Fibroblast of gingiva (primary cell): ENCODE measurements at places on chromosomes 7 and 10.

- no peak for DNase-seq
Measured at GRCh38 chr7:47489624-47490023, 92.3 kb downstream of the TNS3 start.

DNA sequence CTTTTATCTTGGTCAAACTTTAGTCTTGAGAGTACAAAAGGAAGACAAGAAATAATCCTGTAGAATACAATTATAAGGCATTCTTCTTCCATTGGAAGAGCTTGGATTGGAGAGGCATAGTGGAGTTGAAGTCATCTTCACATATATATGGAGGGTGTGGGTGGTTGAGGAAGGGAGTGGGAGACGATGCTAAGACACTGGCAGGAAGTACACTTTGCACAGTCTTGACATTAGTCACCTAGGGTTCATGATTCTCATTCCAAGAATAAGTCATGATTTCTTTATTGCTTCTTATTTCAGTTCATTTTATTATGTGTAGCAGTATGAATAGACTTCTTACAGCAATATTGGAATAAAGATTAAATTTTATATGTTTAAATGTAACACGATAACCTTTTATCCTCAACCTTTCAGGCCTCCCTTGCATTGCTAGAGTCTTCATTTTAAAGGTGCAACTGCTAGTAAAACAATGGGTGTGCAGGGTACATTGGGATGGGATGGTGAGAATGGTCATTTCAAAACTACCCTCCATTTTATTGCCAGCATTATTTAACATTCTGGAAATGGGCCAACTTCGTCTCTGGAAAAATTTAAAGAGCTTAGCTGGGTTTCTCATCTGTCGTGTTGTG is 12.3 kb upstream of the SLC26A3 start:
- DNase-seq = no peak

GRCh38 chr7:86914551-86914950 is 144.9 kb downstream of the ELAPOR2 start:
- peak; percentile 26 for DNase-seq

DNA sequence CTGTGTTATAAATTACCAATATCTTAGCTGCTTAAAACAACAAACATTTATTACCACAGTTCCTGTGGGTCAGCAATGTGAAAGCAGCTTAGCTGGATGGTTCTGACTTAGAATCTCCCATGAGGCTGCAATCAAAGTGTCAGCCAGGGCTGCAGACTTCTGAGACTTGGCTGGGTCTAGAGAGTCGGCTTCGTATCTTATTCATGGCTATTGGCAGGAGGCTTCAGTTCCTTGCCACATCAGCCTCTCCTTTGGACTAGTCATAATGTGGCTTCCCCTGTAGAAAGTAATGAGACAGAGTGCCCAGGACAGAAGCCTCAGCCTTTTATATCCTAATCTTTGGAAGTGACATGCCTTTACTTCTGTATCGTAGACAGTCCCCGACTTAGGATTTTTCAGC is 27.3 kb downstream of the RALA start:
- peak; percentile 89 for DNase-seq

- DNase-seq = no peak
Measured at GRCh38 chr7:150966002-150966401, 12.1 kb downstream of the KCNH2 start.

DNA sequence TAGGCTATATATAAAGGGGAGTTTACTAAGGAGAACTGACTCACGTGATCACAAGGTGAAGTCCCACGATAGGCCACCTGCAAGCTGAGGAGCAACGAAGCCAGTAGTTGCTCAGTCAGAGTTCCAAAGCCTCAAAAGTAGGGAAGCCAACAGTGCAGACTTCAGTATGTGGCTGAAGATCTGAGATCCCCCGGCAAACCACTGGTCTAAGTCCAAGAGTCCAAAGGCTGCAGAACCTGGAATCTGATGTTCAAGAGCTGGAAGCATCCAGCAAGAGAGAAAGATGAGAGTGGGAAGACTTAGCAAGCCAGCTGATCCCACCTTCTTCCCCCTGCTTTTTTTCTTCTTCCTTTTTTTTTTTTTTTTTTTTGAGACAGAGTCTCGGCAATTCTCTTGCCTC is 27.0 kb upstream of the GSDME start:
- no peak for DNase-seq

DNA sequence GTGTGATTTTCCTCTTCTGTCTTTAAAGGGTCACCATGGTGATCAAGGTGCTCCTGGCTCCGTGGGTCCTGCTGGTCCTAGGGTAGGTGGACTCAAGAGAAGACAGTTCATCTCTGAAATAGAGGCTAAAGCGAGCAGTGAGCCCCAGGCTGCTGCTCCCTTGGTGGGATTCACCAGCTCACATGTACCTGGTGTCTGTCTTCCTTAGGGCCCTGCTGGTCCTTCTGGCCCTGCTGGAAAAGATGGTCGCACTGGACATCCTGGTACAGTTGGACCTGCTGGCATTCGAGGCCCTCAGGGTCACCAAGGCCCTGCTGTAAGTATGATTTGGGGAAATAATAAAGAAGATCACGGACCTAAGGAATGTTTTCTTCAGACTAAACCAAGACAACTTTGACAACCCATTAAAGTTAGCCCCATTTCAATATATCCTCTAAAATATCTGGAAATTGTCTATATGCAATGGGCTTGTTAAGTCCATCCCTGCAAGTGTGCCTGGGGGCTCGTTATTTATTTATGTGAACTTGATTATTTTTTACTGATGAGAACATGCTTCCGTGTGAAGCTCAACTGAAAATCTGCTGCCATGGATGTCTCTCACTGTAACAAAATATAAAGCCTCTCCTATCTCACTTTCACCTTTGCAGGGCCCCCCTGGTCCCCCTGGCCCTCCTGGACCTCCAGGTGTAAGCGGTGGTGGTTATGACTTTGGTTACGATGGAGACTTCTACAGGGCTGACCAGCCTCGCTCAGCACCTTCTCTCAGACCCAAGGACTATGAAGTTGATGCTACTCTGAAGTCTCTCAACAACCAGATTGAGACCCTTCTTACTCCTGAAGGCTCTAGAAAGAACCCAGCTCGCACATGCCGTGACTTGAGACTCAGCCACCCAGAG is 32.5 kb downstream of the COL1A2 start:
- peak; percentile 48 for DNase-seq

DNA sequence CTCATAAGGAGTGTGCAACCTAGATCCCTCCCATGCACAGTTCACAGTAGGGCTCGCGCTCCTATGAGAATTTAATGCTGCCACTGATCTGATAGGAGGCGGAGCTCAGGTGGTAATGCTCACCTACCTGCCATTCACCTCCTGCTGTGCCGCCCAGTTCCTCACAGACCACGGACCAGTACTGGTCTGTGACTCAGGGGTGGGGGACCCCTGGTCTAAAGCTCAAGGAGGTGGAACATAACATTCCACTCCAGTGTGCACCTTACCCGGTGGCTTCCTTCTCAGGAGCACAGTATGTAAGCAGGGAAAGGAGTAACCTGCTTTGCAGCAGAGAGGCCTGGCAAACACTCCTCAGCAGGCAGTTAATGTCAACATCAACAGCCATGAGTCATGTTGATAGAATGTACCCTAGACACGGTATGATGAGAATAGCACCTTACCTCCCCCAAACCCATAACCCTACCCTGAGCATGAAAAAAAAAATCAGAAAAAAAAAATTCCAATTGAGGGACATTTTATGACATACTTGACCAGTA is 273.5 kb downstream of the FGFR2 start:
- DNase-seq = no peak

DNA sequence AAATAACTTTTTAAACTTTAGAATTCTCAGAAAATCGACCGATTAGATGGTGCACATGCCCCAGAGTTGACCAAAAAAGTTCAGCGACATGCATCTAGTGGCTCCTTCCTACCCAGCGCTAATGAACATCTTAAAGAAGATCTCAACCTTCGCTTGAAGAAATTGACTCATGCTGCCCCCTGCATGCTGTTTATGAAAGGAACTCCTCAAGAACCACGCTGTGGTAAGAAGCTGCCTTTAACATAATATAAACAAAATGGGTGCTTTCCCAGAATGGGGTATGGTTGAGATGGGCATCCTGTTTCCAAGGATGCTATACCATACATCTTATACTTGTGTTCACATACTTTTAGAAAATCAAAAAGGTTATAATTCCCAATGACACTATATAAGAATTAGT is 24.6 kb downstream of the GLRX3 start:
- DNase-seq = no peak

GRCh38 chr7:146138926-146139325 is 22.3 kb downstream of the CNTNAP2 start:
- DNase-seq = no peak

- DNase-seq = peak; percentile 61
Measured at GRCh38 chr7:105759670-105760550, 116.5 kb downstream of the ATXN7L1 start.

GRCh38 chr7:136167991-136168390 is 190.8 kb upstream of the MTPN start:
- DNase-seq = no peak

GRCh38 chr7:46603780-46604179 is 682.7 kb upstream of the IGFBP3 start:
- peak; percentile 97 for DNase-seq

- no peak for DNase-seq
Measured at GRCh38 chr7:2758673-2759616, 70.9 kb downstream of the AMZ1 start.

DNA sequence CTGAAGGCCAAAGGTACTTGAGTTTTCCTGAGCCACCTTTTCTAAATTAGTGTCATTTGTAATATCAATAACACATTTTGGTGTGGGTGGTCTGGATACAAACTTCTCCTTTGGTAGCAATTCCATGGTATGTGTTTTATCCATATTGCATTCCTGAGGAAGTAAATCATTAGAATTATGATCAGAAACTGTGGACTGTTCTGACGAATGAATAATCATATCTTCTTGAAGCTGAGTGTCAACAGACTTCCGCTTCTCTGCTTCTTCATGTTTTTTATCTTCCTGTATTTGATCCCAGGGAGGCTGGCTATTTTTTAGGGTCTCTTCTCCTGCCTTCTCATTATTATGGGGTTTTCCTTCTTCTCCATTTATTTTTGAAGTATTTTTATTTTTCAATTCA is 81.4 kb downstream of the NRBF2 start:
- no peak for DNase-seq

DNA sequence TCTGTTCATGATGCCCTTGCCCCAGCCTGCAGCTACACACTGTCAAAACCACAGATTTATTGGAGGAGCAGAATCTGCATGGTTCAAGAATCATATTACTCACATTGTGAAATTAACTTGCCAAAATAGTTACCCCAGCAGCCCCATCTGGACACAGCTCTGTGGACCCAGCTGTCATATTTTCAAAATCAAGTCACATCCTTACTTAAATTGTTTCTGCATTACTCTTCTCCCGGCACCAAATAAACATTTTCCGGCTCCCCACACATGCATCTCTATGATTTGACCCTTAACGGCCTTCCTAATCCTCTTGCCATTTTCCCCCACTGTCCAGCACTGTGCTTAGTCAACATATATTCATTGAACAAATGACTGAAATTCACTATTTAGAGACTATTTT is 43.8 kb upstream of the GPR26 start:
- peak; percentile 13 for DNase-seq

DNA sequence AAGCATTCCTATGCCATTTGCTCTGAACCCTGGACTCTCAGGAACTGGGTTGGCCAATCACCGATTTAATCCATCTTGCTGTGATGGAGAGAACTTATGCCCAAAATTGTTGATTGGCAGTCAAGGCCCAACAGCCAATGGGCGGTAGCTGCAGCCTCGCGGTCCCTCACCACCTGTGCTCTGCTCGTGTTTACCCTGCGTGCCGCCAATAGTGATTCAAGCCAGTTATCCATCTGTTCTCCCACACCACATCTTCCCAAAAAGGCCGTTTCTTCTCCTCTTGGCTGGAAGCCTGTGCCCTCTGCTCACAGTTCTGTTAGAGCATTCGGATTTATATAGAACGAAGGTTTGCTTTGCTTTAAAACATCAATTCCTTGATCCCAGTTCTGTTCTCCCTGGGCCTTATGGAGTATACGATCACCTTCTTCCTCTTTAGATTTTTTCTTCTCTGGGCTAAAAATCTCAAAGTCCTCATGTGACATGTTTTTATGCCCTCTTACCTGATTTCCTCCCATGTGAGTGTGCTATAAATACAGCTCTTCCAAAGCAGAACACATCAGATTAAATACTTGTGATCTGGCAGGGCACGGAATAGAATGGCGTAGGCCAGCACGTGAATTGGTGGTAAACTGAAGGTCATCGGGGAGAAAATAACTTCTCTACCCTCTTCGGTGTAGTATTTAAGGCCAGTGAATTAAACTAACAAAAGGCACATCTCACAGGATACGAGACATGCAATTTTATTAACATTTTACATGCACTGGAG is 212.8 kb downstream of the NSUN6 start:
- DNase-seq = no peak

DNA sequence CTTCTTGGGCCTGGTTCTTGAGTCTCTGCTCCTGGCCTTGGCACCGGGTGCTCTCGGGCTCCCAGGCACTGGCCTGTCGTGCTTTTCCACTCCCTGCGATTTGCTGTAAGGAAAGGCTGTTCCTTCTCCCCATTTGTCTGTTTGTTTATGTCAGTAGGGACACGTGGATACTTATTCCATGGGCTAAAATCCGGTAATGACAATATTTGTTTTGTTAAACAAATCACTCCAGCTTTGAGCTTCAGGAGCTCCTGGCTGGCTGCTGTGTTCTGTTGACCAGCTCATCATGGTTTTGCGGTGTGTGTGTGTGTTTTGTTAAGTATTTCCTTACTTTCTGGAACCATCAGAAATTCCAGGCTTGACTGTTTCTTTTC is 17.5 kb upstream of the JAKMIP3 start:
- no peak for DNase-seq

- DNase-seq = no peak
Measured at GRCh38 chr10:106712988-106713387, 451.5 kb downstream of the SORCS1 start.

DNA sequence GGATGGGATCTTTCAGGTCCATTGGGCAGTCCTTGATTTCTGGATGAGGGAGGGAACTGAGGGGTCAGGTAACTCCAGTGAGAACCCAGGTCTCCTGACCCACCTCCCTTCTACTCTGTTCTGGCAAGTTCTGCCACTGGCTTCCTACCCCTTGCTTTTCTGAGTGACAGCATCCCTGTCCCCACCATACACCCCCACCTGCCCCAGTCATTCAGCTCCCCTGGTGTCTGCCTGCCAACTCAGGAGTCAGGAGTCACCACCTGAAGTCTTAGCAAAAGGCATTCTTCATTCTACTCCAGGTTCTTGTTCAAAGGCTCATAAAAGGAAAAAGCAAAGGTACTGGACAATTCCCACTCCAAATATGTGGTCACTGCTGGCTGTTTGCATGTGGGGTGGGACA is 26.6 kb downstream of the CDHR3 start:
- DNase-seq = no peak

DNA sequence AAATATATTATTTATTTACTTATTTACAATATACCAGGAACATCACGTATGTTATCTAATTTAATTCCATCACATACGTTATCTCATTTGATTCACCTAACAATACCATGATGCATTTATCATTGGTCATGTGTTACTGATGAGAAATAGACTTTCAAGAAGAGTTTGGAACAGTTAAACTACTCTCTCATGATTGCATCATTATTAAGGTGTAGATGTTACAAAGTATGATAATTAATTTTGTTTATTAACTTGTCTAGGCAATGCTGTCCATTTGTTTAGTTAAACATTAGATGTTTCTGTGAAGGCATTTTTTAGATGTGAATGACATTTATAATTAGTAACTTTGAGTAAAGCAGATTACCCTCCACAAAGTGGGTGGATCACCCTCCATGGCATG is 32.0 kb upstream of the PCDH15 start:
- no peak for DNase-seq

GRCh38 chr10:23469596-23470237 is 30.8 kb downstream of the OTUD1 start:
- no peak for DNase-seq

- DNase-seq = no peak
Measured at GRCh38 chr7:126750207-126750911, 502.4 kb downstream of the GRM8 start.
